NCI-H1092 (cell line): ENCODE measurements at places on chromosomes 1 and 21.

DNA sequence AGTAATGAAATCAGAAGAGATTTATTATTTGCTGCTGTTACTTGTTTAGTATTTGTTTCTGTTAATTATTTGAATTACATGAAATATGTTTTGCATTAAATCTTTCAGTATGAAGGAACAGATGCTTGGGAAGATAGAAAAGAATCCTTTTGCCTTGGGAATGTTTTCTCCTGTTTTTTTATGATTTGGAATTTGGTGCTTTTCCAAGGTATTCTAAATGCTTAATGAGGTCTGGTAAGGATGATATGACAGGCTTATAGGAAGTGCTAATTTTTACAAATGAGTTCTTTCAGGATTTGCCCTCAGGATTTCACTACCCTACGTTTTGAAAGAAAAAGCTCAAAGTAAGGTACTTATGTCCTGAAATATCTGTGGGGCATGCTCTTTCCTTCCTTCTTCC is 25.6 kb upstream of the ST6GALNAC3 start:
- DNase-seq: no peak

DNA sequence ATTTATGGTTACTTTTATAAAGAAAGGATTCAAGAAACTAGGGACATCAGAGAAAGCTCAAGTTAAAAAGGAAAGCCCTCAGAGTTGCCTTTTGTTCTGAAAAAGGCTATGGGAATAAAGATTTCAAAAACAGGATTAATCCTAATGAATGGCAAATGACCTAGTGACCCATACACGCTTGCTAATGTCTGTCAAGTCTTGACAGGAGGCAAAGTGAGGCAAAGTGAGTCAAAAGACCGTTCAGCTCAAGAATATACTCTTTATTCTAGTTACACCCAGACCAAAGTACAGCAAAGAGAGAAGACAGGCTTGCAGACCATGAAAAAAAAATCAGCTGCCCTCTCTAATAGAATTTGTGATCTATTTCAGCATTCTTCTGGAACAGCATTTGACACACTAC is 3.5 kb downstream of the ZNF436 start:
- no peak for DNase-seq

- no peak for DNase-seq
Observed at GRCh38 chr1:22141554-22142314, 1.2 kb downstream of the WNT4 start.

- no peak for DNase-seq
Observed at GRCh38 chr1:35369922-35370671, 101.6 kb downstream of the ZMYM4 start.

DNA sequence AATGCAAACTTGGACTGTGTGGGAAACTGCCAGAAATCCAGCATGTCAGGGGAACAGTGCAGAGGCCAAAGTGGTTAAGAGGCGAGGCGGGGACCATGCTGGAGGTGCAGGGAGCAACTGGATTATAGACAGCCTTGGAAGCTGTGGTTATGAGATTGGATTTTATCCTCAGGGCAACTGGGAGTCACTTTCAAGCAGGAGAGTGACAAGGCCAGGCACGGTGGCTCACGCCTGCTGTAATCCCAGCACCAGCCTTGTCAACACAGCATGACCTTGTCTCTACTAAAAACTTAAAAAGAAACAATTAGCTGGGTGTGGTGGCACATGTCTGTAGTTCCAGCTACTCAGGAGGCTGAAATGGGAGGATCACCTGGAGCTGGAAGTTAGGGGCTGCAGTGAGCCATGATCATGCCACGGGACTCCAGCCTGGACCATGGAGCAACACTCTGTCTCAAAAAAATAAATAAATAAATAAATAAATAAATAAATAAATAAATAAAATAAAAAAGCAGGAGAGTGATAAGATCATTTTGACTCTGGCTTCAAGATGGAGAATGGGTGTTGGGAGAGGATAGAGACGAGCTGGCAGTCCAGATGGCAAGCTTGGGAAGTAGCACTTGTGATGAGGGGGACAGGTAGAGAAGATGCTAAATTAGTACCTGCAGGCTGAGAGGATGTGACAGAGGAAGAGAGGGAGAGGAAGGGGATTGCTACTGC is 3.5 kb downstream of the HAPLN2 start:
- DNase-seq: no peak

DNA sequence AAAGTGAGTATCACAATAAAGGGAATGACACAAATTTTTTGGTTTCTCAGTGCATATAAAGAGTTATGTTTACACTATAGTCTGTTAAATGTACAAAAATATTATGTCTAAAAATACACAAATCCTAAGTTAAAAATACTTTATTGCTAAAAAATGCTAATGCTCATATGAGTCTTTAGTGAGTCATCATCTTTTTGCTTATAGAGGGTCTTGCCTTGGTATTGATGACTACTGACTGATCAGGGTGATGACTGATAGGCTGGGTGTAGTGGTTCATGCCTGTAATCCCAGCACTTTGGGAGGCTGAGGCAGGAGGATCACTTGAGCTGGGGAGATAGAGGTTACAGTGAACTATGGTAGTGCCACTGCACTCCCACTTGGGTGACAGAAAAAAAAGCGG is 12.9 kb upstream of the NUF2 start:
- DNase-seq: no peak

GRCh38 chr1:23449306-23449705 is 24.8 kb upstream of the TCEA3 start:
- DNase-seq: no peak

GRCh38 chr1:227742738-227743715 is 7.8 kb downstream of the SNAP47 start:
- DNase-seq: no peak

GRCh38 chr21:32521736-32522355 is 63.5 kb downstream of the TCP10L start:
- DNase-seq: no peak

- no peak for DNase-seq
Observed at GRCh38 chr1:55321942-55322341, 106.8 kb upstream of the USP24 start.

DNA sequence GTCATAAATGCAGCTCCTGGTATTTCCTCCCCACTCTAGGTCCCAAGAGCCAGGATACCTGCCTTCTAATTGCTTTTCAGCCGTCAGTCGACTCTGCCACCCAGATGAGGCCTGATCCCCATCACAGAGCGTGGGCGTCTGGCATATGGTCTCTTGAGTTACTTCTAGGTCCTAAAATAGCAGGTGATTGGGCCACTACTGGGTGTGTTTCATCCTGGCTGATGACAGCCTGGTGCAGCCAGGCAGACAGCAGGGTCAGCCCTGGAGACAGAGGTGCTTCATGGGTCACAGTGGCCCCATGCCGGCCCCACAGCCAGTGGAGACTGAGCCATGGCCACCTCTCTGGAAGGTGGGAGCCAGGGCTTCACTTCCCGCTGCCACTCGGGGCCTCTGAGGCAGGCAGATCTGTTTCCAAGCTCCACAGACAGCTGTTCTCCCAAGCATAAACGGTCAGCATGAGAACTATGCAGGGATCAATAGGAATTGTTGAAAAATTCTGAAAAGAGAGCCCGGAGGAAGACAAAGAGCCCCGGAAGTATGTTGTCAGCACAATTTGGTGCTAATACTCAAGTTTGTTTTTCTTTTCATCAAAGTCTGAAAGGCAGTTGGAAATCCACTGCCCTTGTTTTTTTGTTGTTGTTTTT is 83.0 kb downstream of the MAN1C1 start:
- no peak for DNase-seq

- no peak for DNase-seq
Observed at GRCh38 chr1:91700332-91700731, 185.6 kb downstream of the TGFBR3 start.

DNA sequence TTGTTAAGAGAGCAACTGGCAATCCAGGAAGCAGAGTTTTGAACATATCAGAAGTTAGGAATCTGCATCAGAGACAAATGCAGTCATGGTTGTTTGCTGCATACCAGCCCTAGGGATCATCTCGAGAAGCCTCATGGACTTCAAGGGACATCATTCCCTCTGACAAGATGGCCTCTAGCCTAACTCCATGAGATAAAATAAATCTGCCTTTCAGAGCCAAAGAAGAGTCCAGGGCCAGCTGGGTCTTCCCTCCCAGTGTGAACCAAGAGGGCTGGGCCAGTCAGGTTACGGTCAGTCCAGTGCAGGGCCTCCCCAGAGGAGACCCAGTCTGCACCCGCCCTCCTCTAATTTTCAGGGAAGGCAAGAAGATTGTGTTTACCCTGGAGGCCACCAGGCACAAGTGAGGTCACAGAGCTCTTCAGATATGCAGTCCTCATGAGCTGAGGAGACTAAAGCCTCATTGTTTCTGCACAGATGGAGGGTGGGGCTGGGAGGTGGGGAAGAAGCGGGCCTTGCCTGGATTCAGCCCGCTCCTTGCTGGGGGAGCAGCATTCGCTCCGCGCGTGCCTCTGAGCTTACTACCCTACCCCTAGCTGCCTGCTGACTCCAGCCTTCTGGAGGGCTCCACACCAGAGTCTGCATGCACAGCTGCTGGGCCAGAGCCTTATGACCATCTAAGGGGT is 52.8 kb downstream of the CAPN2 start:
- no peak for DNase-seq

DNA sequence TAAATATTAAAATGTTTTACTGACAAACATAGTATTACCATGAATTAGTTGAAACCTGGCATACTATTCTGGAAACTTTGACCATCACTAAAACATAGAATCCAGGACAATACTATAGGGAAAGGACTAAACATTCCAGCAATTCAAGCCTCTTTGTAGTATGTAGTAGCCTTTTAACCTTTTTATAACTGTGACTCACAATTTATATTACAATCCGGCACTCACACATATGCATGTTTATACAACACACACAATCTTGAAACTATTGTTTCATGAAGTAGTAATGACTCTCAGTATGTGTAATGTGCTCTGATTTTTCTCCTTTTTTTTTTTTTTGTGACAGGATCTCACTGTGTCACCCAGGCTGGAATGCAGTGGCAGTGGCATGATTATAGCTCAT is 64.3 kb downstream of the ANKRD13C start:
- DNase-seq: no peak

DNA sequence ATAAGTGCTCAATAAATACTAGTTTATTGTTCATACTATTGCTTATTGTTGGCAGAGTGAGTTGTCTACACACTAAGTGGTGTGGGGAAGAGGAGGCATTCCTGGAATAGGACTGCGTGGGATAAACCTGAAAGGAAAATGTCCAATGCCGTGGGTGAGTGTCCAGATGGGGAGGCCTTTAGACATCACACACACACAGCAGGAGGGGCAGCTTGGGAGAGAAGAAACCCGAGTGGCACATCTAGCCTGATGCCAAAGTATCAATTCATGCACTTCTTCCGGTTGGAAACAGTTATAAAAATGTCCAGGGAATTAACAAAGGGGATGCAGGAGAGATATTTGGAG is 27.3 kb downstream of the CCN1 start:
- DNase-seq: no peak
